ENCODE measurements at places on chromosomes 1 and 21.

GRCh38 chr1:210246447-210246846, 13.9 kb downstream of the SERTAD4 start:
- DNase-seq = no peak

GRCh38 chr1:27594564-27595510, 9.1 kb downstream of the AHDC1 start:
- no peak for DNase-seq

- no peak for DNase-seq
Measured at GRCh38 chr1:25055961-25056360, 125.9 kb upstream of the RUNX3 start.

DNA sequence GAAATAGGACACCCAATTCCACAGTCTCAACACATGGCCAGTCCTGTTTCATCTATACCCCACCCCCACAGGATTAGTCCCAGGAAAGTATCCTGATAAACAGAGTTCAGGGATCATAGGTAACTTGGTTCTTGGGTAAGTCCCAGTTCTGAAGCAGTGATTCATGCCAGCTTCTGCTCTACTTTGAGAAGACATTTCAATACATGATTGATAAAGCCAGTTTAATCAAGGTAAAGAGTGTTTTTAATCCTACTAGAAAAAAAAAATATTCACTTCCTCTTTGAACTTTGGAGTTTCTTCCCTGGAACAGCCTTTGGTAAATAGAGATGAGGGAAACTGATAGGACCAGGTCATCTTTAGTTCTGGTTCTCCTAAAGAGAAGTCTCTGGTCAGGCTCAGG, 142.4 kb downstream of the TLR5 start:
- DNase-seq = no peak

DNA sequence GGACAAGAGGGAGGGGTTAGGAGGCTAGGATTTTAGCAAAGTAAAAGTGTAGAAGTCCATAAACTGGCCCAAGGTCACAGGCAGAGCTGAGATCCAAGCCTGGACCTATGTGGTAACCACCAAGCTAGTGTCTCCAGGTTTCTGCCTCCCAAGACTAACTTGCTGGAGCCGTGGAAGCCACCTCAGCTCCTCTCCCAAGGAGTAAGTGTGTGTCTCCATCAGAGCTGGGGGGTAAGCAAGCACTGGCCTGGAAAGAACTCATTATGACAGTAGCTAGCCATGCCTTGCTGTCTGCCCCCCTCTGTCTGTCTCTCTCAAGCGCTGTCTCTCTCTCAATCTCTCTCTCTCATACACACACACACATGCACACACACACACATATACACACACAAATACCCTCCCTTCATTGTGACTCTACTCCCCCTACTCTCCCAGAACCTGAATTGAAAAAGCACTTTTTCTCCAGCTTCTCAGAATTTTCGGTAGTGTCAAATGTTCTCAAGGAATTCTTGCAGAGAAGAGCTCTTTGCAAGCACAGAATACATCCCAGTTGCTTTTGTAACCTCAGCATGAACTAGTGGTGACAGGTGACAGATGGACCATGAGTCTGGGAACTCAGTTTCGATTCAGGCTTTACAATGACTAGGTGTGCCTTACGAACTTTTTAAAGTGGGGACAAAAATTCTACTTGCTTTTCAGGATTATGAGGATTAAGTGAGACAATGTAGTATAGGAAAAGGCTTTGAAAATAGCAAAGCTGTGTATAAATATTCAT, 238.0 kb upstream of the FGGY start:
- no peak for DNase-seq
